HTR-8/SVneo (cell line): ENCODE measurements at places on chromosomes 1 and 21.
A peak's percentile ranks its signal among the peaks of the same experiment; 100 is the strongest.

DNA sequence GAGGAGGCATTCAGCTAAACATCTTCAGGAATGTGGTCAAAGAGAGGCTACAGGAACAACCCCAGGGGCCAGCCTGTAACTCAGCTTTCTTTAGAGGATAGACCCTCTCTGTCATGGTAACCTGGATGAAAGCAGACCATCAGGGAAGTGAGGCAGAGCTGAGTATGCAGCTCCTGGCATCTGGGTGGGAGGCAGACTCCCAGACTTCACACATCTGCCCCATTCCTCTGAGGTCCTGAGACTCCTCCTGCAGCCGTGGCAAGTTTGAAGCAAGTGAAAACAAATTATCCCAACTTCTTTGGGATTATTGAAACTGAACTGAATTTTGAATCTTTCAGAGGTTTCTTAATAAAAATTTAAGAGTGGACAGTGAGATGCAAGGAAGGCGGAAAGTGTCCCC lies 126.1 kb upstream of the KIAA0040 start:
- DNase-seq: no peak

GRCh38 chr1:230869500-230869899 lies 1.2 kb upstream of the C1orf198 start:
- peak; percentile 51 for DNase-seq

DNA sequence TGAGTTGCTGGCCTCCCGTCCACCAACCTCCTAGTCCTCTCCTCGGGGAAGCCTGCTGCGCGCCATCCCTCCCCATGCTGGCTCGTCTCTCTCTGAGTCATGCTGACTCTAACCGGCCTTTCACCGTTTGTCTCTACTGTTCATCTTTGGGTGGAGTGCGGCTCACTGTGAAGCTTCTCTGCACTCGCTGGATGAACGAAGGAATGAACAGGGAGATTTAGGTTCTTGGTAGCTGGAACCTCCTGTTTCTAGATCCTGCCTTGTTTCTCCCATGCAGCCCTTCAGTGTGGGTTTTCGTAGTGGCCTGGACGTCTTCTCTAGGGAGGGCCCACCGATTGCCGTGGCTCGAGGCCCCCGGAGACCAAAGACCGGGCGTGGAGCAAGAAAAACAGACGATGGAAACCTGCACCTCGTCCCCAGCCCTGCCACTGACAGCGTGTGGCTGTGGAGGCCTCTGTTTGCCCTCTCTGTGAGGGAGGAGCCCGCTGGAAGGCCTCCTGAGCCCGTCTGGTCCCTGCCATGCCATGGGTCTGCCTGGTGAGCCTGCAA lies 227.6 kb upstream of the C1orf174 start:
- DNase-seq: no peak

DNA sequence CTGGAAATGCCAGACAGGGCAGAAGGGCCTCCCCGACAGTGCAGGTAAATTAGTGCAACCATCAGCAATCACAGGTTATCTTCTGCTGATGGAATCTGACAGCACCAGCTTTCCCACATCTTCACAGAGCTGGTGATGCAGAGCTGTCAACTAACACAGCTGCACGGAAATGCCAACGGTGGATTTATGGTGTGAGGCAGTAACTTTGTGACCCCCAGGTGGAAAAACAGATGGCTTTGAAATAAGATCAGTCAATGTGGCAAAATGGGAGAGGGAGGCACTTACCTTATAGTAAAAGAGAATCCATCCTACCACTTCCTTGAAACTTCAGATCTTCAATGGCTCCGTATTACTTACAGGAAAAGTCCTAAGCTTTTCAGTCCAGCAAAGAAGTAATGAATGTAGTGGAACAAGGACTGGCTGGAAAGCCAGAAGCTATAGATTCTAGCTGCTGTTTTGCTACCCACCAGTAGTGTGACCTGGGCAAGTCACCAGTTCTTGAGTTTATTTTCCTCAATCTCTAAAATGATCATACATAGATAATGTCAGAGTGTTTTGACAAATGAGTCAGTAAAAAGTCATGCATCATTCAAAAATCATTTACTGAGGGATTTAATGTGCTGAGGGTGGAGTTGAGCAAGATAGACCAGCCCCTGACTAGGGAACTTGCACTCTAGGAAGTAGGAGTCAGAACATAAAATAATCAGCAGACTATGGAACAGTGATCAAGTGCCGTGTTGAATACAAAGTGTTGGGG lies 245.7 kb upstream of the JUN start:
- no peak for DNase-seq

DNA sequence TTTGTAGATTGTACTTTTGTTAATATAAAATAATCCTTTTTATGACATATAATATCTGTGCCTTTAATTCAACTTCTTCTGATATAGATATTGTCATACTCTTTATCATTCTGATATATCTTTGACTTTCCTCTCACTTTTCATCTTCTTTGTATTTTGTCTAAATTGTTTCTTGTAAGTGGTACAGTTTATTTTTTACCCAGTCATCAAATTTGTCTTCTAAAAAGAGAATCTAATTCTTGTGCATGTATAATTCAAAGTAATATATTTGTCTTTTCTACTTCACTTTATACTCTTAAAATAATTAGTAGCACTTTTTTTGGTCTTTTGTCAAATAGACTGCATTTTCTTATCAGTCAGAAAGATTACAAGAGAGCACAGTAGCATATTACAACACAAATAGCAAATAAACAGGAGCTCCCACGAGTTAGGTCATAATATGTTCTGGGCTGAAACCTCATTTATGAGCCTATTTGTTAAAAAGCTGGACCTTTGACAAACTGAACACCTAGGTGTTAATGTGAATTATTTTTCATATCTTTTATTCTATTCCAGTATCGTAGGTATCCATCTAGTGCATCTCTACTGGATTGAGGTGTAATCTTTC lies 379.7 kb upstream of the B3GALT2 start:
- DNase-seq: no peak

- no peak for DNase-seq
Observed at GRCh38 chr1:230403442-230403841, 22.7 kb downstream of the PGBD5 start.

GRCh38 chr1:204123376-204123775 lies 28.5 kb downstream of the ETNK2 start:
- DNase-seq: no peak

- DNase-seq: no peak
Observed at GRCh38 chr21:42302076-42302650, 13.0 kb downstream of the TFF3 start.
